SK-MEL-5 (cell line): ENCODE measurements at places on chromosomes 11 and 22.

DNA sequence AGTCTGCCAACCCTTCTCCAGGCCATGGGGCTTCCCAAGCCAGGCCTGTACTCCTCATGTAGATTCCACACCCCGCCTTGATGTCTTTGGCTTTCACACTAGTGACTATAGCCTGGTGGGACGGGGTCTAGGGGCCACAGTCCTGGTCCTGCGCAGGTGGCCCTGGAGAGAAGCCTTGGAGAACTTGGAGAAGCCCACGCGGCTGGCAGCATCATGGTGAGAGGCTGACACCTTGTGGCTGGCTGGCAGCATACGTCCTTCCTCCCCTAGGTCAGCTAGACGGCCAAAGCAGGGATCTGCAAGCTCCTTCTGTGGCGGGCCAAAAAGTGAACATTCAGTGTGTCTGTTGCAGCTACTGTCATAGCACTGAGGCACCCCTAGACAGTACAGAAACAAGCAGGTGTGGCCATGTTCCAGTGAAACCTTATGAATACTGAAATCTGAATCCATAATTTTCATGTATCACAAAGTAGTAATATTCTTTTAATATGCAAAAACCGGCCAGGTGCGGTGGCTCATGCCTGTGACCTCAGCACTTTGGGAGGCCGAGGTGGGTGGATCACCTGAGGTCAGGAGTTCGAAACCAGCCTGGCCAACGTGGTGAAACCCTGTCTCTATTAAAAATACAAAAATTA is 42.0 kb downstream of the FAM83F start:
- peak; percentile 90 for DNase-seq

GRCh38 chr22:38950527-38951295 is 6.7 kb upstream of the APOBEC3A start:
- DNase-seq: no peak

GRCh38 chr22:32761251-32761903 is 40.1 kb upstream of the TIMP3 start:
- DNase-seq: no peak

- peak; percentile 4 for DNase-seq
These were observed 16.1 kb upstream of the MS4A7 start for GRCh38 chr11:60362241-60362640.

GRCh38 chr11:62755086-62755615 is 1.2 kb upstream of the ZBTB3 start:
- DNase-seq: no peak

DNA sequence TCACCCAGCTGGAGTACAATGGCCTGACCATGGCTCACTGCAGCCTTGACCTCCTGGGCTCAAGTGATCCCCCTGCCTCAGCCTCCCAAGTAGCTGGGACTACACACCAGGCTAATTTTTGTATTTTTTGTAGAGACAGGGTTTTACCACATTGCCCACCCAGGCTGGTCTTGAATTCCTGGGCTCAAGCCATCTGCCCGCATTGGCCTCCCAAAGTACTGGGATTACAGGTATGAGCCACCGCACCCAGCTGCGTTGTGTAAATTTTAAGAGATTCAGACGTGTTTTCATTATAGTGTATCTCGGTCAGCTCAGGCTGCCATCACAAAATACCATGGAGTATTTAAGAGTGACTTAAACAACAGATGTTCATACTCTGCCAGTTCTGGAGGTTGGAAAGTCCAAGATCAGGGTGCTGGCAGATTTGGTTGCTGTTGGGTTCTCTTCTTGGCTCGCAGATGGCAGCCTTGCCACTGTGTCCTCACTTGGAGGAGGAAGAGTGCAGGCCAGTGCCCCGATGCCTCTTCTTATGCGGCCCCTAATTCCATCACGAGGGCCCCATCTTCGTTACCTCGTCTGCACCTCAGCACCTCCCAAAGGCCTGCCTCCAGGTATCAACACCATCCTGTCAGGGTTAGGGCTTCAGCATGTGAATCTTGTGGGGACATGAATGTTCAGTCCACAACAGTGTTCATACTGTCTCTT is 32.6 kb upstream of the PARVB start:
- DNase-seq: no peak

DNA sequence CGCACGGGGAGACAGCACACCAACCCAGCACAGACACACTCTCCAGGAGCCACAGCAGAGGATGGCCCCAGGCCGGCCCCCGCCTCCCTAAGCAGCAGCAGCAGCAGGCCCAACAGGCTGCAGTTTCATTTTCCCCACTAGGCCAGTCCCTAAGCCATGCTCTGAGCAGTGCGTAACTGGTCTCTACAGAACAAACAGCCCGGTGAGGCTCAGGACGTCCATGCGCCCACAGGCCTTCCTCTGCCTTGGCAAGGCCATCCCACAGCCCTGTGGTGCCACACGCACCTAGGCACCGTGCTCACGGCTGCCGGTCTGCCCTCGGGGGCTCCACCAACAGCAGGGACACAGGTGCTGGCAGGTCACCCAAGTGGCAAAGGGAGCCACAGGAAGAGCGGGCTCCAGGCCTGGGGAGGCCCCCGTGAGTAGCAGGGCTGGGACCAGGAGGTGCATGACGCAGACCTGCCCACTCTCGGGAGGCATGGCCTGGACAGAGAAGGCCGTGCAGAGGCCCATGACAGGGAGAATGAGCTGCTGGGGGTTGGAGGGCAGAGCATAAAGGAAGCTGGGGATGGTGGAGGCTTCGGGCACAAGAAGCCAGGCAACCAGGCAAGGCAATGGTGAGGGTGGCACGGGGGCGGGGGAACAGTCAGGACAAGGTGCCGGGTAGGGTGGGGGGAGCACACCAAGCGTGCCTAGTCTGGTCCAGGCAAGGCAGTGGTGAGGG is 1.4 kb upstream of the MOB2 start:
- no peak for DNase-seq

DNA sequence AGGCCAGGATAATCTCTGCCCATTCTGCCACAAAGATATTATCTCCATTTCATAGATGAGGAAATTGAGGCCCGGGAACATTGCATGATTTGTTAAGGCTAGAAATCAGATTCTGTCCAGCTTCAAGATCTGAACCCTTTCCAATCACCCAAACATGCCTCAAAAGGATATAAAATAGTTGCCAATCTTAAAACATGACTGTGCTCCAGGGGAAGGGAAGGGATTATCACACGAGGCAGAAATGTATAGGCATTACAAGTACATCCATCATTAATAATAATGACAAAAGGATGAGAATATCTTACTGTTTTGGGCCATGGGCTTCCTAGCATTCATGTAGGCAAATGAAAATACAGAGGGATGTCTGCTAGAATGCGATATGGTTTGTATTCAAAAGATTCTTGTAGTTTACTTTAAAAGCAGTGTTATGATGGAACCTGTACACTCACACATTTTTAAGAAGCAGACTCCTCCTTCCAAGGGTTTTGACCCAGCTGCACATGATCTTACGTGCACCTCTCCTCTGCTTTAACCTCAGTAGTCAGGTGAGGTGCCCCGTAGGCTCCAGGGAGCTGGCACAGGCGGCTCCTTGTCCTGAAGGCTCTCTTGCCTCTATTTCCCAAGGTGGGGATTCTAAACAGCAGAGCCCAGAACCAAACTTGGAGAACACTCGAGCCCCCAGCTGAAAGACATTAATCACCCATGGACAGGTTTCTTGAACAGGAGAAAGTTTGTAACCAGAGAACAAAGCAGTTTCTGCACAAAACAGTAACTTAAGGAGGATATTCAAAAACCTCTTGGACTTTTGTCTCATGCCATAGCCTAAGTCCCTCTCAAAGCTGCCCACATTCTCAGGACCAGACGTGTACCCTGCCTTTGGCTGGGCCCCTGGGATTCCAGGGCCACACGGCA is 36.0 kb downstream of the PARVA start:
- DNase-seq: no peak

- no peak for DNase-seq
These were observed 9.3 kb upstream of the ACAT1 start for GRCh38 chr11:108112057-108112456.

DNA sequence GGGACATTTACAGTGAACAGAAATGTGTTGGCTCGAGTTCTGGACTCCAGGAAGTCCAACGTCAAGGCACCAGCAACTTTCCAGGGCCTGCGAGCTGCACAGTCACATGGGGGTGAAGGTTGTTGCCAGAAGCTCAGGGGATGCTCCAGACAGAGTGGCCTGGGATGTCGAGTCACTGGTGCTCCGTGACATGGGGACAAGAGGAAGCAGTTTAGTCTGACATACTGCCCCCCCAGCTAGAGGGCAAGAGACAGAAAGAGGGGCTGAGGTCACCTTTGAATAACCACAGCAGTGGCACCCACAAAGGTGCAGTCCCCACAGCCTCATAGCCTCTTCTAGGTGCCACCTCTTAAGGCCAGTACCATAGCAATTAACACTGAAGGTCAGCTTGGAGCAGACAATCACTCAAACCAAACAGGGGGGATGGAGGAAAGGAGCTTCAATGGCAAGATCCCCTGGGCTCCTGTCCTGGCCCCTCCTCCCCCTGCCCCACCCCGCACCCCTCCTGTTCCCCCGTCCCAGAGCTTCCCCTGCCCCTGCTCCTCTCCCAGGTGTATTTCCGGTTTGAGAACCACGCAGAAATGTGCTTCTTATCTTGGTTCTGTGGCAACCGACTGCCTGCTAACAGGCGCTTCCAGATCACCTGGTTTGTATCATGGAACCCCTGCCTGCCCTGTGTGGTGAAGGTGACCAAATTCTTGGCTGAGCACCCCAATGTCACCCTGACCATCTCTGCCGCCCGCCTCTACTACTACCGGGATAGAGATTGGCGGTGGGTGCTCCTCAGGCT is 3.8 kb downstream of the APOBEC3D start:
- DNase-seq: no peak

DNA sequence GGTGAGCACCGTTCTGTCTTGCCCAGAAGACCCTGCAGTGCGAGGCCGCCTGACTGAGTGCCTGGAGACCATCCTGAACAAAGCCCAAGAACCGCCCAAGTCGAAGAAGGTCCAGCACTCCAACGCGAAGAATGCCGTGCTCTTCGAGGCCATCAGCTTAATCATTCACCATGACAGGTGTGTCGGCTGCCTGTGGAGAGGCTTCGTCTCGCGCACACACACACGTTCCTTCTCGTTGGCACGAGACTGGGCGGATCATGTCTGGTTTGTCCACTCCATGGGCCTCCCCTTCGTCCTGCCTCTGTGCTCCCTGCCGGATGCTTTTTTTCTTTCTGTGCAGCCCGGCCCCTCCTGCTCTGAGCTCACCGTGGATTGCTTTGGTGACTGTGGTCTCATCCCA is 51.1 kb downstream of the MUC6 start:
- DNase-seq: no peak

DNA sequence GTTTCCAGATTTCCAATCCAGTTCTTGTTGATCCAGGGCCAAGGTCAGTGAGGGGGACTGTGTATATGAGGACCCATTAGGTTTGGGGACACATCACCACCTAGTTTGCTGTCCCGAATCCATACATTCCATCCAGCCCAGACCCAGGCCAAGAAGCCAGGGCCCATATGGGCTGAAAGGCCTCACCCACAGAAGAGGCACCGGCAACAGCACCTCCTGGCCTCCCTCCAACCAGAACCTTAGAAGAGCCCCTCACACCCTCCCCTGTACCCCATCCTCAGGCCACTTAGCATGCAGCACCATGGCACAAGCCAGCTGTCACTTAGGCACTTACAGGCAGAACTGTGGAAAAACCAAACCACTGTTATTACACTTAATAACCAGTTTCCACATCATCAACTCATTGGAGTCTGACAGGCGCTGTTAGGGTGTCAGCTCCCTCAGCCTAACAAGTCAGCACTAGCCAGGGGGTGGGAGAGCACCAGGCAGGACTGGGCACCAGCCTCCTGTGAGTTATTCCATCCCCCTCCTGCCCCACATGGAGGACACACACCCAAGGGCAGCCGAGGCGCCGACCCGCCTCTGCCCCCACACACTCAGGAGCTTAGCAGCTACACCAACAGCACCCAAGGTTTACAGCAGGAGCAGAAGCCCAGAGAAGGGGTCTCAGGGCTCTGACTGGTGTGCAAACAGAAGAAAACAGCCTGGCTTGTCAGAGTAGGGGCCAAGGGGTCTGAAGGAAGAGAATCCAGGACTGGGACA is 132.0 kb downstream of the BUD13 start:
- DNase-seq: no peak

GRCh38 chr11:61897387-61898246 is 6.3 kb upstream of the FADS3 start:
- peak; percentile 94 for DNase-seq

- no peak for DNase-seq
These were observed 13.7 kb downstream of the MCM5 start for GRCh38 chr22:35413624-35414023.

- no peak for DNase-seq
These were observed 72.5 kb downstream of the C11orf65 start for GRCh38 chr11:108394744-108395284.

GRCh38 chr11:126700768-126701519 is 299.6 kb downstream of the KIRREL3 start:
- peak; percentile 94 for DNase-seq

DNA sequence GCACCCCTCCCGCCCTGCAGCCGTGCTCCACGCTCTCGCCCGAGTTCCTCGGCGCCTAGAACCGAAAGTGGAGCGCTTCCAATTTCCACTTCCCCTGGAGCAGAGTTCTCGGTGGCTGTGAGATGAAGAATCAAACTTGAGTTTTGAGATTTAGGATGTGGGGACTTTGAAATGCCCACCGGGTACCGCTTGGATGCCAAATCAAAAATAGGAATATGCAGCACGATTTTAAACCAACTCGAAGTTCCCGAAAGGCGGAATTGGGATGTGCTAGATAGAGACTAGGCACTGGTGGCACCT is 569 bp downstream of the POLA2 start:
- DNase-seq: no peak

GRCh38 chr22:23163665-23164064 is 16.6 kb upstream of the BCR start:
- DNase-seq: no peak

- peak; percentile 51 for DNase-seq
These were observed 5.9 kb upstream of the BDNF start for GRCh38 chr11:27705873-27706820.

DNA sequence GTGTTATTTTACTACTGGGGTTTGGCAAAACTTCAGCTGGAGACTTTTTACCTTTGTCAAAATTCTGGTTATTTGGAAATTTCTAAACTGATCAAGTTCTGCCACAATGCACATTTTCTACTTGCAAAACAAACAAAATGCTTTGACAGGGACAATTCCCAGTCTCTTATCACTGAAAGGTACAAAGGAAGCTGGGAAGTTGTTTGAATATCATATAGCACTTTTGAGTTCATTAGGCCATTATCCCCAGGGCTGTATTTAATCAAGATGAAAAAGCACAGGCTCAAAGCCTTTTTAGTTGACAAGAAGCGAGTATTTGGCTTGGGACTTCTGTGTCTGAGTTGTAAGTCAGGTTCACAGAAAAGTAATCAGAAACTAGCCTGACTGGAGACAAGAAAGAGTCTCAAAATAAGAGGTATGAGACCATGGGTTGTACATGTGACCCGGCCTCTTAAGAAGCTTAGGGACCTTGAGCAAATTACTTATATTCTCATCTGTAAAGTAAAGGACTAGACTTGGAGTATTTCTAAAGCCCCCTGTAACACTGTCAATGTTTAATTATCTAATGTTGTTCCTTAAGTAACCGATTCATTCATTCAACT is 2.9 kb upstream of the HORMAD2 start:
- DNase-seq: no peak

GRCh38 chr11:120259241-120259640 is 19.3 kb downstream of the POU2F3 start:
- DNase-seq: no peak
